Trophoblast cell (in vitro differentiated cells and primary cell): ENCODE measurements at places on chromosomes 2 and 18.

GRCh38 chr18:76345901-76346300, 149.1 kb downstream of the ZNF516 start:
- no peaks in the 10 kb centered on the region for H3K27me3 ChIP-seq
- no peaks in the 10 kb centered on the region for H3K36me3 ChIP-seq
- DNase-seq, result no peak
- peaks cover 3% of the 10 kb centered on the region for H3K4me1 ChIP-seq
- no peak overlapping the region for H3K4me3 ChIP-seq

- H3K36me3 ChIP-seq, result peaks cover 2% of the 10 kb centered on the region
- no peak overlapping the region for H3K4me3 ChIP-seq
- H3K27ac ChIP-seq, result no peak overlapping the region
Measured at GRCh38 chr2:111946294-111947114, 48.1 kb downstream of the MERTK start.

- peaks cover 4% of the 10 kb centered on the region for H3K4me1 ChIP-seq
- H3K4me3 ChIP-seq, result no peak overlapping the region
- H3K27ac ChIP-seq, result peak overlapping the region; percentile 19
Measured at GRCh38 chr18:55509631-55510324, 78.2 kb downstream of the TCF4 start.

DNA sequence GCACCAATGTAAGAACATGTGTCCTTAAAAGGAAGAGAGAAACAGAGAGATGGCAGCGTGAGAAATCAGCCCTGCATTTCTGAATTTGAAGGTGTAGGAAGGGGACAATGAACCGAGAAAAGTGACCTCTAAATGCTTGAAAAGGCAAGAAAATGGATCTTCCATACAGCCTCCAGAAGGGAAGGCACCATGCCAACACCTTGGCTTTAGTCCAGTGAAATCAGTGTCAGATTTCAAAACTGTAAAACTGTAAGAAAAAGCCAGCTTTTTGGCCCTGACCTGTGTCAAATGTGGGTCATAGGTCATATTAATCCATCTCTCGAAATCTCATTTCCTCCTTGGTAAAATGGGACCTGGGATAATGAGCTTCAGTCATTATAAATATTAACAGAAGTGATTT, 762.3 kb downstream of the DCDC2C start:
- DNase-seq, result no peak
- H3K4me3 ChIP-seq, result no peak overlapping the region
- H3K27ac ChIP-seq, result no peak overlapping the region
- H3K4me1 ChIP-seq, result no peaks in the 10 kb centered on the region
- H3K27me3 ChIP-seq, result no peaks in the 10 kb centered on the region

- H3K27ac ChIP-seq, result no peak overlapping the region
- peak; percentile 93 for DNase-seq
- H3K36me3 ChIP-seq, result no peaks in the 10 kb centered on the region
- no peak overlapping the region for H3K4me3 ChIP-seq
Measured at GRCh38 chr18:45974088-45974536, 7.0 kb upstream of the EPG5 start.

DNA sequence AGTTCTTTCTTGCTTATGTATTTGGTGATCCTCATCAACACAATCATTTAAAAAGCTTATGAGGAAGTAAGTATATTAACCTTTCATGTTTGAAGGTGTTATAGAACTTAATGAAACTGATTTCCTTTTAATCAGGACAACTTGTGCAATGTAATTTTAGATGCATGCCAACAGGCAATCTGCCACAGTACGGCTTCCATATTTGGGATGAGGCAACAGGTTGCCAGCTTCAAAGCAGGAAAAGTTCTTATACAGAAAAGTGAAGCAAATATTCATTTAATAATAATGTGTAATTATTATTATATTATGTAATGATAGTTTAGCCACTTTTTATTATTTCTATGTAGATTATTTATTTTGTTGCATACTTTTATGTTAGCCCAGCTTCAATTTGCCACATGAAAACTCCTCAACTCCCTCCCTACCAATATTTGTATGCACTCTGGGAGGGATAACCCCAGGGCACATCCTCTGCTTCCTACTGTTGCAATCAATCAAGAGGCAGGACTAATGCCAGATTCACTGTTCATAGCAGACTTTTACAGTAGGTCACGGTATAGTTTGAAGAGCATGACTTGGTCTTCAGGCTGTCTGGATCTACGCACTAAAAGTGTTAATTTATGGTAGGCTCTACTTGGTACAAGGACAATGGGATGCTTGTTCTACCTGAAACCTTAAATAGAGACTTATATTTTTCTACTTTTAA, 277.2 kb downstream of the AGPS start:
- H3K27me3 ChIP-seq, result no peaks in the 10 kb centered on the region
- no peak overlapping the region for H3K27ac ChIP-seq

GRCh38 chr18:44733069-44733753, 52.5 kb downstream of the SETBP1 start:
- DNase-seq, result peak; percentile 50
- H3K27me3 ChIP-seq, result no peaks in the 10 kb centered on the region
- H3K27ac ChIP-seq, result peak overlapping the region; percentile 57
- H3K4me3 ChIP-seq, result no peak overlapping the region

GRCh38 chr2:226888378-226888965, 52.6 kb downstream of the RHBDD1 start:
- H3K4me3 ChIP-seq, result no peak overlapping the region
- peak; percentile 59 for DNase-seq
- no peaks in the 10 kb centered on the region for H3K36me3 ChIP-seq
- peaks cover 9% of the 10 kb centered on the region for H3K4me1 ChIP-seq

GRCh38 chr2:112584891-112585250, 462 bp downstream of the CHCHD5 start:
- peak overlapping the region; percentile 85 for H3K4me3 ChIP-seq
- H3K27ac ChIP-seq, result peak overlapping the region; percentile 95
- no peak for DNase-seq
- peaks cover 11% of the 10 kb centered on the region for H3K4me1 ChIP-seq
- H3K27me3 ChIP-seq, result no peaks in the 10 kb centered on the region

DNA sequence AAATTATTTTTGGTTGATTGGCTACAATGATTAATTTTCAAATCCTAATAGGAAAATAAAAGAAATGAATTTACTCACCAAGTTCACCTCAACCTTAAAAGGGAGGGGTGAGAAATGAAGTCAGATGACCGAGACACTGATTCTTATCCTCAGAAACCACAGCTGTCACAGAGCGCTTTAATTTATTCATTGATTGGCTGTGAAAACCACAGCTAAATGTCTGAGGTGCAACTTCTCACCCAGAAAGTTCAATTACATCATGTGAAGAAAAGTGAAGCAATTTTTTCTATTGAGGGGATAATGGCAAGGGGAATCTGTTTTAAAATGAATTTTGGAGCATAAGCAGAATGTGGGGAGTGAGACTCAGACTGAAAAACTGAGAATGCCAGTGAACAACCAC, 128.4 kb downstream of the RNF152 start:
- H3K27ac ChIP-seq, result peak overlapping the region; percentile 76
- no peaks in the 10 kb centered on the region for H3K4me1 ChIP-seq
- no peak overlapping the region for H3K4me3 ChIP-seq
- DNase-seq, result no peak
- H3K27me3 ChIP-seq, result no peaks in the 10 kb centered on the region

DNA sequence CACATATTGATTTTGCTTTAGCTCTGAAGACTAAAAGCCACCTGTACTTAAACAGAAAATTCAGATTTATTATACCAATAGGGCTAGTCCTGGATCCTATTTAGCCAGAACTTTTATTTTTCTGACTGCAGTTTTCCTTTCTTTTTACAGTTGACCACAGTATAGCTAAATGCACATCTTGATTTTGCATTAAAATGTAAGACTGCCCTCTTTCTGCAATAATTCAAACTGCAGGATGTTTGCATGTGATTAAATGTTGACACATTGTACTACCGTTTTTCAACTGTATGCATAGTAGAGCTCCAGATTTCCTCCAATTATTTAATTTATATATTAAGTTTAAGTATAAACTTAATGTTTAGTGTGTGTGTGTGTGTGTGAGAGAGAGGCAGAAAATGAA, 1262.9 kb downstream of the SUCLG1 start:
- H3K36me3 ChIP-seq, result no peaks in the 10 kb centered on the region
- no peaks in the 10 kb centered on the region for H3K27me3 ChIP-seq
- peak; percentile 48 for DNase-seq
- H3K27ac ChIP-seq, result no peak overlapping the region
- no peak overlapping the region for H3K4me3 ChIP-seq

- no peak overlapping the region for H3K27ac ChIP-seq
- H3K27me3 ChIP-seq, result no peaks in the 10 kb centered on the region
- H3K4me3 ChIP-seq, result no peak overlapping the region
Measured at GRCh38 chr2:82539280-82539621, 1919.8 kb downstream of the SUCLG1 start.

GRCh38 chr2:40178971-40179370, 272.9 kb downstream of the SLC8A1 start:
- no peaks in the 10 kb centered on the region for H3K4me1 ChIP-seq
- peaks cover 2% of the 10 kb centered on the region for H3K36me3 ChIP-seq
- no peak overlapping the region for H3K27ac ChIP-seq
- H3K27me3 ChIP-seq, result no peaks in the 10 kb centered on the region
- no peak for DNase-seq

DNA sequence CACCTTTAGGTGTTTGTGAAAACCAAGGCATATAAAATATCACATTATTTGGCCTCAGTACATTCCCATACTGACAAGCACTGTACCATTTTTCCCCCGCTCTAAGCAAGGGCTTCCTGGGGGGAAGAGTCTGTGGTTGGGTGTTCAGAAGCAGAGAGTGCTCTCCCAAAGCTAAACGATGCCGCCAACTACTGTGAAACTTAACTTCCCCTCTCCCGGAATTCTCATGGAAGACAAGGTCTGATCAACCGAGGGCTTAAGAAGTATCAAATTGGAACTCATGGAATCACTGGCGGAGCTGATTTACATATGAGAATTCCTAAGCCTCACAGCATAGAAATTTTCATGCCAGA, 433 bp upstream of the MFF start:
- H3K27ac ChIP-seq, result no peak overlapping the region
- no peak for DNase-seq
- peak overlapping the region; percentile 55 for H3K4me3 ChIP-seq
- H3K27me3 ChIP-seq, result no peaks in the 10 kb centered on the region

DNA sequence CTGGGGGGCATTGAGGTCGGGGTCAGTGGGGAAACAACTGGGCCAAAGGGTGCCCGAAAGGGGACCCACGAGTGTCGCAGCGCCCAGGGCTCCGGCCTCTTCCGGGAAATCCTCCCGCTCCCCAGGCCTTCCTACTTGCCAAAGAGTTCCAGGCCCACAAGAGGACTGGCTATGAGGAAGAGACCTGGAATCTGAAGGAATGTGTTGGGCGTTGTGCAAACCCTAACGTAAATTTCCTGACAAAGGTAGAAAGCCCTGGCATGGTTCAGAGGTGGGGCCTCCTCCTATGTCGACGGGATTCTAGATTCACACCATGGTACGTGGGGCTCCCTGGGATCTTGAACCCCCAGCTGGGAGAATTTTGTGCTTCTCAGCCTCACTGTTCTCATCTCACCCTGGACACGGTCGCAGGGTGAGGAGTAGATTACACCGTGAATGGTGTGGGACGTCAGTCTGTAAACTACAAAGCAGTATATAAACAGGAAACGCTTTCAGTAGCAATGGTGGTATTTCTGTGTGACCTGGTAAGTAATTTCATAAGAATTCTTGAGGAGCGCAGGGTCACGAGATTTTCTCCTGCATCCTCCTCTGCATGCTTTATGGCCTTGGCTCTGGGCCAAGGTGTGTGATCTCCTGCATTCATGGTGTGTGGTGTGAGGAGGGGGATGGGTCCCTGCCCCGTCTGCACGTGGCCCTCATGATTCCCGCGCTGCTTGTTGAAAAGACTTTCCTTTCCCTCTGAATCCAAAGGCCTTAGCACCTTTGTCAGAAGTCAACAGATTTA, 868 bp downstream of the HSBP1L1 start:
- peak; percentile 95 for DNase-seq
- peaks cover 23% of the 10 kb centered on the region for H3K4me1 ChIP-seq
- H3K27ac ChIP-seq, result peak overlapping the region; percentile 84
- peaks cover 5% of the 10 kb centered on the region for H3K36me3 ChIP-seq
- H3K4me3 ChIP-seq, result peak overlapping the region; percentile 71

DNA sequence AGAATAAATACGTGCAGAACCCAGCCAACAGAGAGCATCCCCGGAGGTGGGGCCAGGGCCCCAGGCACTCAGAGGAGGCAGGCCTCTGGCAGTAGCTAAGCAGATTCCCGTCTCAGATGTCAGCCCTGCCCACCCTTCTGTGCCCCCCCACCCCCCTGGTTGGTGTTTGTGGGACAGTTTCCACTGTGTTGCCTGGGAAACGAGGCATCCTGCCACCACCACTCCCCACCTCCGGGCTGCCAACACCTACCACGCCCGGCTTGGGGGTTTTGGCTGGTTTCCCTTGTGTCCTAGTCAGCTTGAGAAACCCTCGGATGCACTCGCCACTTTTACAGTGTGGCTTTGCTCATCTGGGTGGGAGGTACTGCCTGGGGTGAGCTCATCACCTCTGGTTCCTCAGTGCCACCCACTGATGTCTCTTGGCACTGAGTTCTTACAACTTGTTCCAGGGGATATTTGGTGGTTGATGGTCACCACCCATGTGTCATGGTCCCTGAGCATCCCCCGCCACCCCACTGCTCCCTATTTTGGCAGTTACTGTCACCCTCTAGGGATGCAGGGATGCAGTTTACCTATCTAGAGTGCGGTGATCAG, 72.4 kb upstream of the YWHAQ start:
- H3K36me3 ChIP-seq, result no peaks in the 10 kb centered on the region
- no peak overlapping the region for H3K27ac ChIP-seq
- peaks cover 15% of the 10 kb centered on the region for H3K4me1 ChIP-seq
- peak overlapping the region; percentile 3 for H3K4me3 ChIP-seq
- DNase-seq, result no peak
- H3K27me3 ChIP-seq, result no peaks in the 10 kb centered on the region

GRCh38 chr18:6561420-6561861, 146.7 kb upstream of the L3MBTL4 start:
- H3K27ac ChIP-seq, result peak overlapping the region; percentile 77
- peak; percentile 33 for DNase-seq
- H3K36me3 ChIP-seq, result no peaks in the 10 kb centered on the region
- peaks cover 27% of the 10 kb centered on the region for H3K4me1 ChIP-seq

- H3K27ac ChIP-seq, result no peak overlapping the region
- H3K4me1 ChIP-seq, result peaks cover 9% of the 10 kb centered on the region
- H3K27me3 ChIP-seq, result no peaks in the 10 kb centered on the region
- peak; percentile 65 for DNase-seq
- no peak overlapping the region for H3K4me3 ChIP-seq
- no peaks in the 10 kb centered on the region for H3K36me3 ChIP-seq
Measured at GRCh38 chr2:205675861-205676516, 6.3 kb upstream of the NRP2 start.

DNA sequence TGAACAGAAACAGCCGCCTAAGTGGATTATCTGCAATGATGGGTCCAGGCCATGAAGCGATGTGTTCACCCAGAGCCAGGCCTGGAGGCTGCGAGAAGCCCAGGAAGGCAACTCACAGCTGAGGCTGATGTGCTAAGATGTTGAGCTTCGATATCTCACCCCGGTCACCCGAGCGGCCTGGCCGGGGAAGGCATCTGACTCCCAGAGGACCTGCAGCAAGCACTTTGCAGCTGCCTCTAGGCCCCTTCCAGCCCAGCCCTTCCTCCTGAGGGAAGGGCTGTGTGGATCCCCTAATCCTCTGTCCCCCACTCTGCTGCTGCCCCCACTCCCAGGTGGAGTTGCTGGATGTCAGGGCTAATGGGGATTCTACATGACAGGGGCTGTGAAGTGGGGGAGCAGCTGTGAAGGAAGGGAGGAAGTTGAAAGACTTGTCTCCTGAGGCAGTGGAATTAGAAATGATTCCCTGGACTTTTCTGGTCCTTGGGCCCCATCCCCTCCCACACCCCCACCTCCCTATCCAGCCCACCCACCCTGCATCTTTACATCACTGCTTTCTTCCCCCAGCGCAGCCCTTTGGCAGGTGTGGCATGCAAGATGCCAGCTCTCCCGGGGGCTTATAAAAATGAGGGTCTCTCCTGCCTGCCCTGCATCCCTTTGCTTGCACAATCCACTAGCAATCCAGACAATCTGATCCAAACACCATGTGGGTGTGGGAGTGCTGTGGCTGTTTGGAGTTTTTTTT, 4.3 kb downstream of the ATP6V1B1 start:
- no peak overlapping the region for H3K4me3 ChIP-seq
- no peak for DNase-seq
- no peak overlapping the region for H3K27ac ChIP-seq
